ENCODE measurements at places on chromosomes 13 and 19. TPM values are rescaled to one million over a fixed set of nuclear protein-coding genes. Genes with fewer than 3 reads are reported as not detected.

SIGLEC8 gene
- 0.13 TPM for total RNA-seq

ZNF420 gene
- 5.9 TPM for total RNA-seq

KCTD12 gene
- total RNA-seq: 10.4 TPM

ZNF844 gene
- total RNA-seq: 0.73 TPM

MARK4 gene
- total RNA-seq: 27.1 TPM

FARSA gene
- total RNA-seq: 220 TPM

TYROBP gene
- not detected for total RNA-seq

B3GNT8 gene
- total RNA-seq: 0.44 TPM

BSG gene
- 308 TPM for total RNA-seq

KLK3 gene
- total RNA-seq: not detected

PSG6 gene
- total RNA-seq: not detected

ZSCAN18 gene
- 2.0 TPM for total RNA-seq

C19orf81 gene
- not detected for total RNA-seq

YJEFN3 gene
- 13.6 TPM for total RNA-seq

LGALS14 gene
- total RNA-seq: not detected

ZNF154 gene
- total RNA-seq: 4.7 TPM

ZNF28 gene
- total RNA-seq: 17.4 TPM

GSK3A gene
- total RNA-seq: 57.2 TPM

CLDN10 gene
- total RNA-seq: not detected

ELSPBP1 gene
- total RNA-seq: not detected

CPAMD8 gene
- total RNA-seq: 0.18 TPM

PSG5 gene
- total RNA-seq: not detected

ZNF681 gene
- total RNA-seq: 3.0 TPM

NLRP9 gene
- total RNA-seq: not detected

CYP4F8 gene
- total RNA-seq: not detected

MBD3L2 gene
- total RNA-seq: not detected

TMIGD2 gene
- total RNA-seq: 13.2 TPM

TMEM150B gene
- total RNA-seq: 0.71 TPM

CYP2A7 gene
- total RNA-seq: not detected

MRI1 gene
- total RNA-seq: 46.5 TPM

ZIK1 gene
- total RNA-seq: 3.9 TPM

GAS6 gene
- total RNA-seq: 0.98 TPM

SHD gene
- not detected for total RNA-seq

NCCRP1 gene
- total RNA-seq: not detected

ZNF443 gene
- total RNA-seq: 3.8 TPM

NRTN gene
- 0.23 TPM for total RNA-seq

TEX101 gene
- total RNA-seq: not detected

BICRA gene
- total RNA-seq: 13.5 TPM

NLRP11 gene
- total RNA-seq: not detected

CEACAM7 gene
- total RNA-seq: not detected

SHISA7 gene
- not detected for total RNA-seq

GFY gene
- not detected for total RNA-seq

ZNF536 gene
- total RNA-seq: not detected

NOTCH3 gene
- not detected for total RNA-seq

MYO1F gene
- total RNA-seq: 45.6 TPM

LRG1 gene
- total RNA-seq: 0.39 TPM

PEAK3 gene
- total RNA-seq: 0.16 TPM

OR10H1 gene
- total RNA-seq: not detected

CEACAM16 gene
- not detected for total RNA-seq

C1QTNF9B gene
- total RNA-seq: not detected

MEIS3 gene
- not detected for total RNA-seq

ZNF490 gene
- total RNA-seq: 9.4 TPM

PLK5 gene
- not detected for total RNA-seq

LAIR2 gene
- 49.1 TPM for total RNA-seq

ZSCAN22 gene
- total RNA-seq: 4.8 TPM

PLIN4 gene
- not detected for total RNA-seq

OBI1 gene
- total RNA-seq: 20.0 TPM

Data from activated T-helper 1 cell treated with anti-CD3 and anti-CD28 coated beads, Interleukin-12 subunit alpha, Interleukin-12 subunit beta, Interleukin-2, Interleukin-4 antibody, amounts not matched to agents 30 ng/mL and 10 ng/mL and 1 ng/mL, durations not matched to agents 14 hours and 24 hours and 36 hours (primary cell).